H9 (cell line): ENCODE measurements at places on chromosomes 7 and 10.

DNA sequence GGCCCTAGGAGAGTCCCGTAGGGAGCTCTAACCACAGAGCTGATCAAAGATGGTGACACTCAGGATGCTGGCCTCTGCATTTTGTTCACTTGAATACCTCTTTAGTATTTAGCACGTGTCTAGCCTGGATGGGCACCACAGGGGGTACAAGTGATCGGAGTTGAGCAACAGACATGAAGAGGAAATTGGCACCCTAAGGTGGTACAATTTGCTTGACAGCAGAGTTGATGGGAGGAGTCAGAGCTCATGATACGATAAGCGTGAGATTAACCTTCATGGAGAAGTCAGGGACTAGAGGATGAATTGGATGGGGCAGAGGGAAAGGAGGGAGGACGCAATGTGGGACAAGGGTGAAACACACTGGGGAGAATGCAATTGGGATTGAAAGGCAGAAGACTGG, 9.9 kb upstream of the ZNF212 start:
- DNase-seq: no peak

- no peak for DNase-seq
Measured at GRCh38 chr10:11110539-11110938, 92.9 kb downstream of the CELF2 start.

- no peak for DNase-seq
Measured at GRCh38 chr7:101340379-101340778, 18.8 kb upstream of the IFT22 start.

DNA sequence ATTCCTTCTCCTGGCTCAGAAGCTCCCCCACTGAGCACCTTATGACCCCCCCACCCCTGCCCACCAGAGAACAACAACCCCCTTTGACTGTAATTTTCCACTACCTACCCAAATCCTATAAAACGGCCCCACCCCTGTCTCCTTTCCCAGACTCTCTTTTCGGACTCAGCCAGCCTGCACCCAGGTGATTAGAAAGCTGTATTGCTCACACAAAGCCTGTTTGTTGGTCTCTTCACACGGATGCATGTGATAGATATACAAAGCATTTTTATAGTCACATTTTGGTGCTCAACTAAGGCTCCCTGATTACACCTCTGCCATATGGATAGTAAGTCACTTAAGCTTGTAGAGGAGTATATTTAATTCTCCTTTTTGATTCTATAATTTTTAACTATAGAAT, 985.8 kb downstream of the REEP3 start:
- DNase-seq: peak; percentile 66

- DNase-seq: no peak
Measured at GRCh38 chr7:16590424-16590823, 55.1 kb downstream of the ANKMY2 start.

DNA sequence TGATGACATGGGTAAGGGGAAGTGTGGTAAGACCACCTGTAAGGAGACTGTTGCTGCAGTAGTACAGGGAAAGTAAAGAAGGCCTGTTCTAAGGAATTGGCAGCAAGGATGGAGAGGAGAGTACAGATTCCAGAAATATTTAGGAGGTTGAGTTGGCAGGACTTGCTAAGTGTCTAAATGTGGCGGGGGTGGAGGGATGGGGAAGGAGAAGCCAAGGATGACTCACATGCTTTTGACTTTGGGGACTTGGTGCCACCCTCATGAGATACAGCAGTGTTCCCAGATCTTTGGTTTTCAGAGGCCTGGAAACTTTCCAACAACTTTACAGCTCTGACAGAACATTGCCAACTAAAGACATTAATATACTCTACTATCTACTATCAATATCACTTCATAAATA, 45.4 kb downstream of the CDK6 start:
- no peak for DNase-seq

- DNase-seq: no peak
Measured at GRCh38 chr7:148289630-148290029, 300.9 kb upstream of the C7orf33 start.

DNA sequence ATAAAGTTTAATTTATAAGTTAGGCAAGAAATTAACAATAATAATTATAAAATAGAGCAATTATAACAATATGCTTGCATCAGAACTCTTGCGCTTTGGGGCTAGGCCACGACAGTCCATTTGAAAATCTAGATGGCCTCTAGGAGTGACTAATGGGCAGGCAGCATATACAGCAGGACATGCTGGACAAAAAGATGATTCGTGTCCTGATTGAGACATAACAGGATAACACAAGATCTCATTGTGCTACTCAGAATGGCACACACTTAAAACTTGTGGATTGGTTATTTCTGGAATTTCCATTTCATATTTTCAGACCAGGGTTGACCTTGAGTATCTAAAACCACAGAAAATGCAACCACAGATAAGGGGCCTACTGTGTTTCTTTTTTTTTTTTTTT, 27.5 kb downstream of the CTNNA3 start:
- no peak for DNase-seq

DNA sequence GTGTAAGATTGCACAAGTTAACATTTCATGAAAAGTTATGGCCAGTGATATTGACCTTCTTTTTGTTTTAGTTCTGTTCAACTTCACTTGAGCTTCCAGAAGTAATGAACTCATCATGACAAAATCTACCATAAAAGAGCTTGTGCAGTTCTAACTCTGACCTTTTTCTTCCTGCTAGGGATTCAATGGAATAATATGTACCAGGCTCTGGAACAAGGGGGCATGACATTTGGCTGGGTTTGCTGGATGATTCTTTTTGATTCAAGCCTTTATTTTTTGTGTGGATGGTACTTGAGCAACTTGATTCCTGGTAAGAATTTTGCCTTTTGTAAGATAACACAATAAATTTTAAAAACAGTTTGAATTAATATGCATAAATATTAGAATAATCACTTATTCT, 205.0 kb downstream of the ABCA13 start:
- no peak for DNase-seq

DNA sequence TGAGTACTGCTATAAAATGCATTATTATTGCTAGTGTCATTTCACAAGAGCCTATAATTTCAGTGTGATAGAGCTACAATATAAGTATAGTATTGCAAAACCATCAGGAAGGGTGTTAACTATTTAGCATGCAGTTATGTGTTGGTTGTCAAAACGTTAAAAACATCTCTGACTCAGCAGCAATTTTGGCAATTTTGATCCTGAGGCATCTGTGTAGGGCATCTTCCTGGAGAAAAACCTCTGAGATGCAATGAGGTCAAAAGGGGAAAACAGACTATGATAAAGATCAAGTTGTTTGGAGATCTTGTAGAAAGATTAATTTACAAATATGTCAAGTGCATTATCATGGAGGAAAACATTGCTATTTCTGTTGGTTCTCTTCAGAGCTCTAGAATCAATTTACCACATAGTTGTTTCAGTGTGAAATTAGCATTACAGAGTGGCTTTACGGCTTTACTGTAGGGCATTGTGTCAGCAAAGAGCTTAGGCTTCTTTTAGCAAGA, 5.3 kb downstream of the CFTR start:
- DNase-seq: no peak

DNA sequence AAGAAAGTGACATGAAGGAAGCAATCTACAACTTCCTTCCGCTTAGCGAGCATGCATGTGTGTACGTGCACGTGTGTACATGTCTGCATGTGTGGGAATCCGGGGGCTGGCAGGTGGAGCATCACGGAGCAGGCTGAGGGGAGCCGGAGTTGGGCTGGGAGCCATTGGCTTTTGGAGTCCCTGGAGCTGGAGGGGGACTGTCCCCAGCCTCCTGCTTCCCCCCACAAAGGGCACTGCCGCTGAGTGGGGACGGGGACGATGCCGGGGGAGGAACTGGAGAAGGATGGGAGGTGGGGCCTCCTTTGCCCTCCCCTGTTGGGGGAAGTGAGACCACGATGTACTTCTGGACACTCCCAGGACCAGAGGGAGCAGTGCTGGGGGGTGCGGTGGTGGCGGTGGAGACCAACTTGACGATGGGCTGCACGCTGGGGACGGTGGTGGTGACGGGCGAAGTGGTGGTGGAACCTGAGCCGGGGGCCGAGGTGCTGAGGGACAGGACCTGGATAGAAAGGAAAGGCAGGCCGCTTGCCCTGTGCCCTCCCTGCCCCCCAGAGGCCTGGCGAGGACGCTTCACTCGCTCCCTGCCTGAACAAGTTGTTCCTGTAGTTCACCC, 5.8 kb downstream of the AP4M1 start:
- no peak for DNase-seq

DNA sequence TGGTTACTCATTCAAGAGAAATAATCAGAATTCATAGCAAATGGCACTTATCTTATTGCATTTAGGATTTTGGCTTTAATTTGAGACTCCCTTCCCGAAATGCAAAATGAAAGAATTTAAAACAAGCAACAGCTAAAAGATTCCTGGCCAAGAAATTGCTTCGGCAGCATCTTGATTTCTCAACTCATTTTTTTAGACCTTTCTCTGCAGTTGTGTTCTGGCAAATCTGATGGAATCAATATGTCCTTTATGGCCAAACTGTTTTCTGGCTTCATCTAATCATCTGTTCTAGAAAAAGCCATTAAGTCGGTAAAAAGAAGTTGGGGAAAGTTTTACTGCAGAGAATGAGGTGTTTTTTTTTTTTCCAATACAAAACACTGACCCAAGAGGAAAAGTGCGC, 172.1 kb downstream of the SLC16A9 start:
- no peak for DNase-seq

- no peak for DNase-seq
Measured at GRCh38 chr10:91566115-91566514, 66.8 kb downstream of the PPP1R3C start.

DNA sequence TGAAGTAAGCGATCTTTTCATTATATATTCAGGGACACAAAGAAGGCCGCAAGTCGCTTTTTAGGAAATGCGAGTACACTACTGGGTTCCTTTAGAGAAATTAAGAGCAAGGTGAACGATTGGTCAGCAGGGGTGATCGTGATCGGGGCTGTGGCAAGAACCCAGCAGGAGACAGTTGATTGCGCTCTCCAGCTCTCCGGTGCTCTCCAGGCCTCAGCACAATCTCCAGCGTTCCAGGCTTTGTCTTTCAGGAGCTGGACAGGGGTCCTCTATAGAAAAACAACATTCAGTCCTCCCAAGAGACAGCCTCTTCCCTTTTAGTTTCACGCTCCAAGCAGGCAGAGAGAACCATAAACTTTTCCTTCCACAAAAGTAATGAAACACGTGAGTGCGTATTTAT, 170.5 kb upstream of the KLF6 start:
- DNase-seq: peak; percentile 46

DNA sequence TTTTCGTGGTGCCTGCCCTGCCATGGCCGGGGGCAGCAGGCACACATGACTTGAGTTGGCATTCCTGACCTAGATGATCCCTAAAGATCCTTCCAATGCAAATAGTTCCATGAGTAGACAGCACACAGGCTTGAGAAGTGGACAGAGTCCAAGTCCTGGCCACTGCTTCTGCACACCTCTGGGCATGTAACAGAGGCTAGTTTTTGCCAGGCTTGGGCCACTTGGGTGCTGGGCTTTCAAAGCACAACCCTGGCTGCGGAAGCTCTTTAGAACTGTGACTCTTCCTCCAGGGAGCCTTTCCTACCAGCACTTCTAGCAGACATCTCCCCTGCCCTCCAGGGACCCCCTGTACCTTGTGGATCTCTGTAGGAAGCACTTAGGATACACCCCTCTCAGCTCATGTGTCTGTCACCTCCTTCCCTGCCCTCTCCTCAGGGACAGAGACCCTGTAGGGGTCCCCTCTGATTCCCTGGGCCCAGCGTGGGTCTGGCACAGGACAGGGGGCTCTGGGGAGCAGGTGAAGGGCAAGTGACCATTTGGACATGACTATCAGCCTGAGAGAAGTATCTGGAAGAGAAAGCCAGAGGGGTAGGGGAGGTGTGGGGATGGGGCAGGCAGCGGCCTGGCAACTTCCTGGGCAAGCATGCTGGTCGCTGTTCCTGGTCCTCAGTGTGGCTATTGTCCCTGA, 36.2 kb downstream of the ZCCHC24 start:
- DNase-seq: no peak

DNA sequence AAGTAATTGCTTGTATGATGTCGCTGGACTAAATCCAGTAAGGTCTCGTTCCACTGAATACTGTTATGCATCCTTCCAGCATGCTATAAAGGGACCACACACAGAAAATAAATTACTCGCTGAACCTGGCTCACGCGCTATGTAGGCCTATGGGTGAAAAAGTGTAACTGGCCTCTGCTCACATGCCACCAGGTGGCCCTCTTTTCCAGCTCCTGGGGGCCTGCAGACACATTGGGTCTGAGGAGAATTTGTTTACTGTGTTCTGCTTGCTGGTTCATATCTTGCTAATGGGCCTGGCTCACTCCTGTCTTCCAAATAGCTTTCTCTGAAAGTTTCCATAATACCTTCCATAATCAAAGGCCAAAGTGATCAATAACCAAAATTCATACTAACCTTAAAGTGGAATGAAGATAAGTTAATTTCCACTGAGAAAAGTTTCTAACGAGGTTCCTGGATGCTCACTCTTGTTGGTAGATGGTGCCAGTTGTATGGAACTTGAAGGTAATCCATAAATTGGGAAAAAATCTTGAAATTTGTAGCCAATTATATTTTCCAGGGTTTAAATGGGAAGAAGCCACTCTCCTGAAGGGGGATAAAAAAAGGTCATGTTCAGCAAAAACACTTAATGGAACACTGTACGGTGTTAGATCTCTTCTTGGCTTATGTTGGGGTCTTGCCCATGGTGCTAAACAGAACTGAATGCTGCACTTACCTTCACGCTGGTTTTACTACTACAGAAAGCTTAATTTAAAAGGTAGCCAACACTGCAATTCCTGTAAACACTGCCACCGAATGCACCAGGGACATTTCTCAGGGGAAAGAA, 27.0 kb upstream of the ZPBP start:
- DNase-seq: peak; percentile 64

GRCh38 chr7:73338321-73338720, 10.4 kb downstream of the FKBP6 start:
- no peak for DNase-seq

DNA sequence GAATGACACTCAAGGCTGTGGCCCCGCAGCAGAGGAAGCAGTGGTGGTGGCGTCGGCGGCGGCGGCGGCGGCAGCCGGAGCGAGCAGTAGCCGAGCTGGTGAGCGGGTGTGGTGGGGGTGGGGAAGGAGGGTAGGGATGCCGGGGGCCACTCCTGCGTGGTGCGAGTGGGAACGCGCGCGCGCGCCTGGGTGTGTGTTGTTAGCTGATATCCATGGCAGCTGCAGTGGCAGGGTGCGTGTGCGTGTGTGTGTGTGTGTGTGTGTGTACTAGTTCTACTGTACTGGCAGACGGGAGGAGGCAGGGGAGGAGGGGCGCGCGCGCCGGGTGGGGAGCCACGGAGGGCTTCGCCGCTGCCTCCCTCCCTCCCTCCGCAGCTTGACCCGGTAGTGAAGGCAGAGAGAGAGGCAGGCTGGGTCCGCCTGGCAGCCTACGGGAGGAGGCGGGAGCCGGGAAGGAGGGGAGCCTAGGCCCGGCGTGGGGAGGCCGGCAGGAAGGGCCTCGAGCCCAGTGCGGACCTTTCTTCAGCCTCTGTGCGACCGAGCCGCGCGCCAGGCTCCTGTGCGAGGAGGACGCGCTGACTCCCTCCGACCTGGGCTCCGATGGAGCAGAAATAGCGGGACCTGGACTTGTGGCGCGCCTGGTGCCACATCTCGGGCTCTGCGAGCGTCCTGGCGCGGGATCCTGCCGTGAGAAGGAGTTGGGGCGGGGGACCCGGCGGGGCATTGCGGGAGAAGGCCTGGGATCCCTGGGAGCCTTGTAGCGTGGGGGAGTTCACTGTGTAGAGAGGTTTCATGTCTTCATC, at the start of gene MAGI2:
MAGI2 (minus strand) TSS at position 110 of the 803 bp plus-strand sequence. CDS start 347 bp downstream, outside the sequence.
- DNase-seq: peak; percentile 66
